ENCODE measurements at places on chromosomes 7 and 10. TPM values are rescaled to one million over a fixed set of nuclear protein-coding genes. Genes with fewer than 3 reads are reported as not detected.

- peak overlapping the region; percentile 88 for H3K27ac ChIP-seq
- H3K36me3 ChIP-seq: peaks cover 30% of the 10 kb centered on the region
- peak; percentile 19 for DNase-seq
- peak overlapping the region; percentile 32 for H3K4me3 ChIP-seq
- peaks cover 59% of the 10 kb centered on the region for H3K4me1 ChIP-seq
Measured at GRCh38 chr7:105298439-105298894, 90.3 kb downstream of the SRPK2 start.

The SLC13A1 gene
- total RNA-seq: not detected

- no peaks in the 10 kb centered on the region for H3K36me3 ChIP-seq
- DNase-seq: no peak
- H3K4me3 ChIP-seq: no peak overlapping the region
- peaks cover 12% of the 10 kb centered on the region for H3K4me1 ChIP-seq
- H3K27ac ChIP-seq: no peak overlapping the region
- H3K27me3 ChIP-seq: peaks cover 4% of the 10 kb centered on the region
Measured at GRCh38 chr7:130277763-130278643, 11.3 kb downstream of the CPA2 start.

The FAM25G gene
- total RNA-seq: not detected

The CPEB3 gene
- 2.2 TPM for total RNA-seq

- no peak for DNase-seq
- H3K36me3 ChIP-seq: no peaks in the 10 kb centered on the region
- no peak overlapping the region for H3K4me3 ChIP-seq
Measured at GRCh38 chr10:70551971-70552422, 50.5 kb downstream of the PRF1 start.
